ENCODE measurements at places on chromosomes 3 and 15.

DNA sequence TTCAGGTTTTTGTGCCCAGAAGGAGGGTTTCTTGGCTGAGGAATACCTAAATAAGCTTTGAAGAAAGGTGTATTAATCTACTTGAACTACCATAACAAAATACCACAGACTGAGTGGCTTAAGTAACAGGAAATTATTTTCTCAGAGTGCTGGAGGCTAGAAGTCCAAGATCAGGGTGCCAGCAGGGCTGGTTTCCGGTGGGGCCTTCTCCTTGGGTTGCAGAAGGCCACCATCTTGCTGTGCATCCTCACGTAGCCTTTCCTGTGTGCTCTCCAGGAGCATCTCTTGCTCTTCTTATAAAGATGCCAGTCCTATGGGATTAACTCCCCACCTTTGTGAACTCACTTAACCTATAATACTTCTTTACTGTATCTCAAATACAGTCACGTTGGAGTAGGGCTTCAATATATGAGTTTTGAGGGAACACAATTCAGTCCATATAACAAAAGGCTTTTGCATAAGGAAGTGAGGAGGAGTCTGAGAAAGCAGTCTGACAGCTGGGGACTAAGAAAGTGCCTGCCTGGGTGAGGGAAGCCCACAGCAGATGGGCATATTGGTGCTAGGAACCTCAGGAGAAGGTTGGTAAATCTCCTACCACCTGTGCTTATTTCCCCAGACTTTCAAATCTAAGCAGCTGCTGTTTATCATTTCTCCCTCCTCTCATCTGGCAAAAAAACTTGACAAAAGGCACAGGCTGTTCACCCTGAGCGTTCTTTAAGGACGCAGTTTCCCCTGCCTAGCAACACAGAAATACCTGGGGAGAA is 89.6 kb upstream of the CBLB start:
- H3K36me3 ChIP-seq: no peaks in the 10 kb centered on the region
- H3K4me3 ChIP-seq: no peak overlapping the region
- H3K4me1 ChIP-seq: peaks cover 7% of the 10 kb centered on the region
- DNase-seq: no peak
- H3K27me3 ChIP-seq: no peaks in the 10 kb centered on the region

DNA sequence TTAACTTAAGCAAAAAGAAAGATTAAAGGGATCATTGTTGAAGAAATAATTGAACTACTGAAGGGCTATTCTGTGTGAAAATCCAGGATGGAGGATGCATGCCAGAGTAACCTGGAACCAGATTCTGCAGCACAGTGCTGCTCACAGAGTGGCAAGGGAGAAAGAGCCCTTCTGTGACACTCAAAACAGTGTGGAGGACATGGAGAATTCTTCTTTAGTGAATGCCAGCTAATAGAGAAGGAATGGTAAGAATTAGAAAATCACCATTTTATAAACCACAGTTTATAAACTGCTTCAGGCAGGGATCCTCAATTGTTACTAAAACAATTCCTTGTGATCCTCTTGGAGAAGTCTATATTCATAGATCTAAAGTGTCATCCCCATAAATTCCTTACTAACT is 70.4 kb upstream of the ARHGEF26 start:
- H3K4me3 ChIP-seq: no peak overlapping the region
- DNase-seq: no peak
- no peaks in the 10 kb centered on the region for H3K36me3 ChIP-seq
- H3K27ac ChIP-seq: no peak overlapping the region
- H3K27me3 ChIP-seq: no peaks in the 10 kb centered on the region

DNA sequence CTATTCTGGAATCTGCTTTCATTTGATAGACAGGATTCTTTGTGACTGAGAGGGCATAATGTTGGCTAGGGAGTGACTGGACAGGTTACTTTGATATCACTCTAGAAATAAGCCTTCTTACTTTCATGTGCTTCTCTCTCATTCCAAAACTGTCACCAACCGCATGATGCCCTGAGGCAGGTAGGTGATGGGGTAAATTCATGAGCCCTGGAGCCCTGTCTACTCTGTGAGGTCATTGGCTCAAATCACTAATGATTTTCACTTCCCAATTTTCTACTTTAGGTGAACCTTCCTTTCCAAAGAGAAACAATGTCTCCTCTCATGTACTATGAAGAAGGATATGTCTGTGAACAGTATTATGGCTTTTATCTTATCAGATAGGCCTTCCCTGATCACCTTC is 596.7 kb downstream of the TUSC7 start:
- no peak overlapping the region for H3K4me3 ChIP-seq
- no peak for DNase-seq
- H3K27ac ChIP-seq: no peak overlapping the region
- no peaks in the 10 kb centered on the region for H3K27me3 ChIP-seq
- no peaks in the 10 kb centered on the region for H3K36me3 ChIP-seq
- no peaks in the 10 kb centered on the region for H3K4me1 ChIP-seq

DNA sequence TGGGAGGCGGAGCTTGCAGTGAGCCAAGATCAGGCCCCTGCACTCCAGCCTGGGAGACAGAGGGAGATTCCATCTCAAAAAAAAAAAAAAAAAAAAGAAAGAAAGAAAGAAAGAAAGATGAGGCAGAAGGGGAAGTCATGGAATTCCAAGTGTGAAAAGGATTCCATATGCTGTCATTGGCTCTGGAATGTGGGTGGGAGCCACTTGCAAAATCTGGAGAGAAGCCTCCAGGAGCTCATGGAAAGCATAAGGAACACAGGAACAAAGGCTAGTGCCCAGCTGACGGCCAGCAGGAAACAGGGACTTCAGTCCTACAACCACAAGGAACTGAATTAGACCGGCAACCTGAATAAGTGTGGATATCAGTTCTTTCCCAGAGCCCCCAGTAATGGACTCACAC is 12.5 kb upstream of the TRAK1 start:
- no peak for DNase-seq
- peak overlapping the region; percentile 78 for H3K27ac ChIP-seq
- H3K4me3 ChIP-seq: no peak overlapping the region
- H3K27me3 ChIP-seq: no peaks in the 10 kb centered on the region

DNA sequence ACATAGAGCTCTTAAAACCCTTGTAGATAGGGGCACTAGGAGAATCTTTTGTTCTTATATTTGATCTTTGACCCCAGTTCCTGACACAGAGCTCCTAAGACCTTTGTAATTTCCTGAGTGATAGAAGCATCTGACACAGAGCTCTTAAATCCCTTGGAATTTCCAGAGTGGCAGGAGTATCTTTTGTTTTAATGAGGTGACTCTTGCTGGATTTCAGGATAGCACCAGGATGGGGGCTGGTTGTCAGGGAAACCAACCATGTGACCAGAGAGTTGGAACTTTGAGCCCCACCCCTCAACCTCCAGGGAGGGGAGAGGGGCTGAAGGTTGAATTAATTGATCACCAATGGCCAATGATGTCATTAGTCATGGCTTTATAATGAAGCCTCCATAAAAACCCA is 47.6 kb upstream of the ST8SIA2 start:
- peaks cover 28% of the 10 kb centered on the region for H3K4me1 ChIP-seq
- no peak for DNase-seq
- peaks cover 41% of the 10 kb centered on the region for H3K27me3 ChIP-seq
- H3K36me3 ChIP-seq: no peaks in the 10 kb centered on the region
- H3K4me3 ChIP-seq: no peak overlapping the region

DNA sequence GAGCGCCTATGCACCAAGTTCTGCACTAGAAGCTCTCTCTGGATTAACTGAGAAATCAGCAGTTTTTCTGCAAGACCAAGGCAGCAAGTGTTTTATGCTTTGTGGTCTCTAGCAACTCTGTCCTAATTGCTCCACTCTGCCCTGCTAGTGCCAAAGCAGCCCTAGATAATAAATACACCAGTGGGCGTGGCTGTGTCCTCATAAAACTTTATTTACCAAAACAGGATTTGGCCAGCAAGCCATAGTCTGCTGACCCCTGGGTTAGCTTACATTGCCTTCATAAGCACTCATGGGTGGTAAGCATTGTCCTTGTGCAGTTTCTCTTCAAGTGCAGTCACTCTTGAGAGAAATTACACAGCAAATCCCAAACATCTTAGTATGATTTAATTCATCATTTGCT is 30.7 kb upstream of the SLC24A5 start:
- H3K27me3 ChIP-seq: peaks cover 62% of the 10 kb centered on the region
- no peak for DNase-seq
- no peaks in the 10 kb centered on the region for H3K36me3 ChIP-seq
- no peak overlapping the region for H3K27ac ChIP-seq
- no peak overlapping the region for H3K4me3 ChIP-seq

DNA sequence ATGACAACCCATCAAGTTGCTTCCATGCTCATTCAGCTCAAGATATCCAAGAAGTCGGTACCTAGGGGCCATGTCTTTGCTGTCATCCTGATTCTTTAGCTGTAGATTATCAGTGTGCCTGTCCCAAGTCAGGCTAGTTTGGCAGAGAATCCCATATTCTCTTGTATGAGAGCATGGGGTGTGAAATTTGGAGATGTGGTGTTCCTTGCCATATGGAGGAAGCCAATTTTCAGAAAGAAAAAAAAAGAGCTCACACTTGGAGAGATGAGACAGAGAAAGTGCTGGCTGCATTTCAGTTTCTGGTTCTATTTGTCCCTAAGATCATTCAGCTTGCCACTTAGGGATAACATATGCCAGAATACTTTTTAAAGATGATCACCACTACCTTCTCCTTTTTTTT is 52.3 kb upstream of the SLC4A7 start:
- H3K4me3 ChIP-seq: no peak overlapping the region
- DNase-seq: no peak
- peaks cover 20% of the 10 kb centered on the region for H3K4me1 ChIP-seq
- no peaks in the 10 kb centered on the region for H3K36me3 ChIP-seq
- H3K27ac ChIP-seq: peak overlapping the region; percentile 45
- no peaks in the 10 kb centered on the region for H3K27me3 ChIP-seq

GRCh38 chr15:64582202-64582601 is 121.8 kb downstream of the ZNF609 start:
- DNase-seq: no peak
- H3K27me3 ChIP-seq: no peaks in the 10 kb centered on the region
- H3K36me3 ChIP-seq: no peaks in the 10 kb centered on the region
- peaks cover 22% of the 10 kb centered on the region for H3K4me1 ChIP-seq
- no peak overlapping the region for H3K4me3 ChIP-seq

GRCh38 chr3:127221446-127222035 is 28.6 kb downstream of the PRR23E start:
- peaks cover 74% of the 10 kb centered on the region for H3K27me3 ChIP-seq
- H3K4me3 ChIP-seq: no peak overlapping the region
- no peaks in the 10 kb centered on the region for H3K36me3 ChIP-seq
- DNase-seq: no peak
- no peak overlapping the region for H3K27ac ChIP-seq
- H3K4me1 ChIP-seq: peaks cover 7% of the 10 kb centered on the region

DNA sequence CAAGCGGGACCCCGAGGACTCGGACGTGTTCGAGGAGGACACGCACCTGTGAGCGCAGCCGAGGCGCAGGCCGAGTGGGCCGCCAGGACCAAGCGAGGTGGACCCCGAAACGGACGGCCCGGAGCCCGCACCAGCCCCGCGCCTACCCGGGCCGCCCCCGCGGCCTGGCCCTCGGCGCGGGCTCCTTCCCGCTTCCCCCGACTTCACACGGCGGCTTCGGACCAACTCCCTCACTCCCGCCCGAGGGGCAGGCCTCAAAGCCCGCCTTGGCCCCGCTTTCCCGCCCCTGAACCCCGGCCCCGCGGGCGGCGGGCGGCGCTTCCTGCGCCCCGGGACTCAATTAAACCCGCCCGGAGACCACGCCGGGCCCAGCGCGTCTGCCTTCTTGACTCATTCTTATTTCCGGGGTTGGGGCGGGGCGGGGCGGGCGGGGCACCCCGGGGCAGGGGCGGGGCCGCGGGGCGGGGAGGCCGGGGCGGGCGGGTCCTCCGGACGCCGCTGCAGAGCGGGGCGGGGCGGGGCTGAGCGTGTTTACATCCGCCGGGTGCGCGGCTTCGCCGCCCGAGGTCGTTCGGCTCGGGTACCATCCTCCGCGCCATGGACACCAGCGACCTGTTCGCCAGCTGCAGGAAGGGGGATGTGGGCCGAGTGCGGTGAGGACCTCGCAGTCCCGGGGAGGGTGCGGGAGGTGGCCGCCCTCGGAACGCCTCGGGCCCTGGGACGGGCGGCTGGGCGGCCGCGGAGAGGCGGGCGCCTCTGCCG is at the start of gene ABTB1:
Gene ABTB1 (plus strand): TSS at position 524 of the 762 bp plus-strand sequence. CDS start 74 bp downstream, at position 598.
- peak within 1 kb of the TSS; percentile 95 for H3K27ac ChIP-seq
- peak; percentile 89 for DNase-seq
- peaks cover 27% of the 10 kb centered on the region for H3K36me3 ChIP-seq
- peaks cover 58% of the 10 kb centered on the region for H3K4me1 ChIP-seq
- H3K27me3 ChIP-seq: no peaks in the 10 kb centered on the region
